Activated T-cell treated with anti-CD3 and anti-CD28 coated beads, Interleukin-2, amount 50 U/mL, for 4 hours (primary cell): ENCODE measurements at places on chromosomes 2 and 18. TPM values are rescaled to one million over a fixed set of nuclear protein-coding genes. Genes with fewer than 3 reads are reported as not detected.

The ALPP gene
- not detected for total RNA-seq

The TLX2 gene
- not detected for total RNA-seq

The STARD6 gene
- total RNA-seq = not detected

The POU3F3 gene
- total RNA-seq = not detected

The SMAD4 gene
- total RNA-seq = 58.6 TPM

The ATP6V1B1 gene
- not detected for total RNA-seq
